ENCODE measurements at places on chromosomes 6 and 20.
A peak's percentile ranks its signal among the peaks of the same experiment; 100 is the strongest.

DNA sequence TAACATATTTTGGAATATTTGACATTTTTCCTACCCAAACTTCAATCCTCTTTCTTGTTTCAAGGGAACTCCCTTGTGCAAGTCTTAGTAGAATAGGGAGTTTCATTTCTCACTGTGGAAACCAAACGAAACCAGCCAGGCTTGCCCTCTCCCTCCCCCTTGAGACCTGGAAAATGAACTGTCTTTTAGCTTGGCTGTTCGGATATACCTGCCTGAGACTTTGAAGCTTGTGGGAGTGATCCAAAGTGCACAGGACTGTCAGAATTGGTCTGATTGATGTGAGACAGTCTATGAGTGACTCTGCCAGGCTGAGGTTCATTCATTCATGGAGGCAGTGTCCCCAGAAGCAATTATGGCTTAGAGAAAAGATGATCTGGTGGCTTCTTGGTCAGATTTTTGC is 388.1 kb downstream of the EPM2A start:
- no peak for DNase-seq

GRCh38 chr6:142118328-142118727 is 14.4 kb upstream of the GJE1 start:
- DNase-seq, result no peak

DNA sequence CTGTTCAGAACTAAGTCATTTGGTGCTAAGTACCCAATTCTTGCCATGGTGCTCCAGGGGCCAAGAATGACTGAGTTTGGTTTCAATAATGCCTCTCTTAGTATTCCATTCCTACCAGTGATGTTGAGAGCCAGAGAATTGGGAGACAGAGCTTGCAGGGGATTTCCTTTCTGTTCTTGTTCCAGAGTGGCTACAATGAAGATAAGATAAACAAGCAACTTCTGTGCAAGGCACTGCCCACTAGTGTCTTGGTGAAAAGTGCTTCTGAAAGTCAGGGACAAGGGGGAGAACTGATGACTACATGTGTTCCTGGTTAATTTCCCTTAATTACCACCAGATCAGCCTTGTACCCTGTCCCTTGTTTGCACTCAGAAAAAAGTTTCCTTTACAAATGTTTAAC is 421.6 kb downstream of the BCKDHB start:
- peak; percentile 24 for DNase-seq

- DNase-seq, result no peak
Measured at GRCh38 chr6:119065382-119065781, 13.1 kb downstream of the FAM184A start.

Data from fibroblast of upper back skin (primary cell).